ENCODE measurements at places on chromosomes 2 and 18.

DNA sequence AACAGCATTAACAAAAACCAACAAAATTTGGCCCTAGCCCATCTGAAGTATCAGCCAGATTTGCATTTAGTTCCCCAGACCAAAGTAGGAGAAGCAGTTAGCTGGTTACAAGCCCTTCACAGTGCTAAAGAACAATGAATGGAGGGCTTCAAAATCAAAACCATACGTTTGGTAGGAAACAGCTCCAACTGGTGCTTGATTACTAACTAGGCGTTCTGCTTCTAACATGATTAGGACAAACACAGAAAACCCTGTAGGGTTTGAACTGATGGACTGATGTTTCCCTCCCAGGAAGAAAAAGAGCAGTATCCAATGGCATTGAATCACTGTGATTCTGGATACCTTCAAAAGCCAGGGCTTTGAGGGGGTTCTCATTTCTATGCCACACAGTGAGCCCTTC is 20.5 kb upstream of the STAT4 start:
- DNase-seq, result peak; percentile 29

GRCh38 chr2:197141702-197142473 is 168.7 kb downstream of the ANKRD44 start:
- no peak for DNase-seq

DNA sequence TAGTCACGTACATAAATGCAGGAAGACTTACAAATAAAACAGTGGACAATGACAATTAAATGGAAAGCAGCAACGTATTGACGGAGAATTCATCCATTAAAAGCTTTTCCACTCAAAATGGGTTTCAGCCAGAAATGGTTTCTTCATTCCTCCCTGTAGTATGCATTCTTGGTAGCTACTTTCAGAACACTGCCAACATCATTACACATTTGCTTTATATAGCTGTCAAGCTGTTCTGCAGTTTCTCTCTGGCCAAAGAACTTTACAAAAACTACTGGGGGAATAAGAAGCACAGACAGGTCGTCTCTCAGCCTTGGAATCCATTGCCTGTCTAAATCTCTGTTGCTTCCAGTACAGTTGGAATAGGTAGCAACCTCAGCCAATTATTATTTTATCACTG is 84.1 kb upstream of the NCKAP5 start:
- DNase-seq, result no peak

DNA sequence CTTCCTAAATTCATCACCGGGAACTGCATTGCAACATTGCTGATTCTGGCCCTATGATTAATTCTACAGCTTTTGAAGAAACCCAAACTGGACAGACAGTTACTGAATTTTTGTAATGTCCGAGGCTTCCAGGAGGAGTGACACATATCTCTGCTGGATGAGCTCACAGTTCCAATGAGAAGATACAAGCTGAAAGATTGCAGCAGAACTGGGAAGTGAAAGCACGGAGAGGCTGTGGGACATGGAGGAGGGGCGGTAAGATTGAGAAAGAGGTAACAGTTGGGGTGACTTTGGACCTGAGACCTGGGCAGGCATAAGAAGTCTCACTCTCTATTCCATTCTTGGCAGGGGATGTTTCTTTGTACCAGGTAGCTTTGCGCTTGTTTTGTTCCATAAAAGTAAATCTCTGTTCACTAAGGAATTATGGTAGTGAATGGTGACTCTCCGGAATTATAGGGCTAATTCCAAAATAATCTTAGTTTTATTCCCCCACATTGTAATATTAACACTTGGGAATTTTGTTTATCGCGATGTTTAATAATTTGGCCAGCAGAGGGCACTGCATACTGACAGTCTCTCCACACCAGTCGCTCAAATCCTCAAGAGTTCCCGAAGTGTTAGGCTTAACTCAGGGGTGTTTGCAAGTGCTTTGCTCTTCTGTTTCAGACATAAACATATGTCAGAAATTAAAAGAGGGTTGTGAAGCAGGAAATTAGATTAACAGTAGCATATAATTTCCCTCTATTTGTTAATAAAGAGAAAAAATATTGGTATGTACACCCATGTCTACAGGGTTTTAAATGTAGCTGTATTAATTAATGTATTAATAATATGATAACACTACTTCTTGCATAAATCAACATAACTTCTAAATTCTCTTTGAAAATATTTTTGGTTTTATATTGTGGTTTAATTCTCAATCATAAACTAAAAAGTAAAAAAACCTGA is 201.4 kb downstream of the SOCS6 start:
- peak; percentile 65 for DNase-seq

GRCh38 chr2:45616658-45617411 is 5.8 kb upstream of the SRBD1 start:
- peak; percentile 62 for DNase-seq

GRCh38 chr2:100745604-100746003 is 74.3 kb upstream of the NPAS2 start:
- no peak for DNase-seq

- DNase-seq, result peak; percentile 43
Observed at GRCh38 chr2:64348386-64349130, 105.4 kb upstream of the LGALSL start.

GRCh38 chr18:50875966-50876536 is 2.9 kb upstream of the ME2 start:
- no peak for DNase-seq
